Ureter (tissue), 1 donor: ENCODE measurements at places on chromosomes 7 and 10. TPM values are rescaled to one million over a fixed set of nuclear protein-coding genes. Genes with fewer than 3 reads are reported as not detected.
A peak's percentile ranks its signal among the peaks of the same experiment; 100 is the strongest.

DNA sequence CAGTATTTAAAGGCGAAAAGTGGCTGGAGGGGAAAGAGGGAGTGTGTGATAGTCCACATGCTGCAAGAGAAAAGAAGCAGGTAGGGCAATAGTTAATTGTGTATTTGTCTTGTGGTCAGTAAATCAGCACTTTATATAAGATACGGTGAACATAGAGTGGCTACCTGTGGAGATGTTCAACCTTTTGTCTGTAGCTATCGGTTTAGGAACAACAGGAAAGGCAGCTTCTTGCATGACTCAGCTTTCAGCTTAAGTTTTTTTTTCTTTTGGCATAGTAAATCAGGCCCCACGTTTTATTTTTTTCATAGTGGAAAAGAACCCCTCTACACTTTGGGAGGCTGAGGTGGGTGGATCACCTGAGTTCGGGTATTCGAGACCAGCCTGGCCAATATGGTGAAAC lies 14.2 kb upstream of the MTPN start:
- no peak for DNase-seq

SPDYE1 gene
- total RNA-seq, result not detected

- DNase-seq, result no peak
These were observed 58.8 kb downstream of the ARL4A start for GRCh38 chr7:12746211-12746610.

- DNase-seq, result no peak
These were observed 28.2 kb downstream of the SLC29A4 start for GRCh38 chr7:5310822-5311405.

DNA sequence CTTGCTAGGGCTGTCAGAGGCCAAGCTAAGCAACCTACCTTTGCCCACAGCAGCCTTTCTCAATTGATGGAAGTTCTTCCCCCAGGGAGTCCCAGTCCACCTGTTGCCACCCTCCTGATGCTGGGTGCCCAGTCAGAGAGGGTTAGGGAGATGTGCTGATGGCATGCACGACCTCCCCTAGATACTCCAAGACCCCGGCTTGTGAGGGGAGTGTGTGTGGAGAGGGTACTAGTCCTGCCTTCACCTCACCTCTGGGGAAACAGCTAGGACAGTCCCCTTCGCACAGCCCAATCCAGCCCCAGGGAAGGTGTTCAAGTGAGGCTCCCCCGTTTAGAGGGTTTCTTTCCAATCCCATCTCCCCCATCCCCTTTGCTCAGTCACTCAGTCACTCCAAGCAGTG lies 1.3 kb upstream of the UNC5B start:
- DNase-seq, result peak; percentile 37

ALKBH4 gene
- 10.3 TPM for total RNA-seq

DNA sequence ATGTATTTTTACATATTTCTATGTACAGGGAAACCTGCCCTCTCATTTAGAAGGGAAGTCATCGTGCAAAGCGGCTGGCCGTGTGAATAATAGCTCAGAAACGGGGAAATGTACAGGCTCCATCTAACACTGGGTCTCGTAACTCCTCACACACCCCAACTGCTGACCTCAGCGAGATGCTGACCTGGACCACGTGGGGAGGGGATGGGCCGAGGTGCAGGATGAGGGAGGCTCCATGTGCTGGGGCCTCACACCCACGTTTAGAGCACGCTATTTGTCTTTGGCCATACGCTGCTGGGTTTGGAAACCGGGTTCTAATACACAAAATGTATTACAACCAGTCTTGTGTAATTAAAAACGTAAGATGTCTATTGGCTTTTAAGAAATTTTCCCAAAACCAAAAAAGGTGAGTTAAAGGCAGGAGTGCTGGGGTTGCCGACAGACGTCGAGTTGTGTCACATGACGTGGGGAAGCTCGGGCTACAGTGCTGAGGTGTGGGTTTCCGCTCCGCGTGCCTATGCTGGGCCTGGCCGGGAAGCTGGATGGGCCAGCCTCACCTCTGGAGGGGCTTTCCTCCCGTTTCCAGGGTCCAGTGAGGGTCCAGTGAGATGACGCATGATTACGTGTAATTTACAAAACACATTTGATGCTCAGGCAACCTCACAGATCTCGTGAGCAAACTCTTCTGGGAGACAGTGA lies 215.6 kb downstream of the DNAJB6 start:
- DNase-seq, result no peak

SORCS1 gene
- total RNA-seq, result 0.99 TPM

DNA sequence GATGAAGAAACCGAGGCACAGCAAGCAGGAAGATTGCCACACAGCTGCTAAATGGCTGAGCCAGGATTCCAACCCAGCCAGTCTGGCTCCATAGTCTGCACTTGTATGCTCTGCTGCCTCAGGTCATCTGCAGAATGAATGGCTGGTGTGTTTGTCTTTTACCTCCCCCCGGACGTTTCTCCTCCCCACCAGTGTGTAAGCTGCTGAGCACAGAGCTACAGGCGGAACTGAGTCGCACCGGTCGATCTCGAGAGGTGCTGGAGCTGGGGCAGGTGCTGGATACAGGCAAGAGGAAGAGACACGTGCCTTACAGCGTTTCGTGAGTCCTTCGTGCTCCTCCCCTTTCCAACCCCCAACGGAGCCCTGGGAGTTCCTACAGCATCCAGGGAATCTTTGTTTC lies 2.6 kb downstream of the CNPY4 start:
- no peak for DNase-seq

DNA sequence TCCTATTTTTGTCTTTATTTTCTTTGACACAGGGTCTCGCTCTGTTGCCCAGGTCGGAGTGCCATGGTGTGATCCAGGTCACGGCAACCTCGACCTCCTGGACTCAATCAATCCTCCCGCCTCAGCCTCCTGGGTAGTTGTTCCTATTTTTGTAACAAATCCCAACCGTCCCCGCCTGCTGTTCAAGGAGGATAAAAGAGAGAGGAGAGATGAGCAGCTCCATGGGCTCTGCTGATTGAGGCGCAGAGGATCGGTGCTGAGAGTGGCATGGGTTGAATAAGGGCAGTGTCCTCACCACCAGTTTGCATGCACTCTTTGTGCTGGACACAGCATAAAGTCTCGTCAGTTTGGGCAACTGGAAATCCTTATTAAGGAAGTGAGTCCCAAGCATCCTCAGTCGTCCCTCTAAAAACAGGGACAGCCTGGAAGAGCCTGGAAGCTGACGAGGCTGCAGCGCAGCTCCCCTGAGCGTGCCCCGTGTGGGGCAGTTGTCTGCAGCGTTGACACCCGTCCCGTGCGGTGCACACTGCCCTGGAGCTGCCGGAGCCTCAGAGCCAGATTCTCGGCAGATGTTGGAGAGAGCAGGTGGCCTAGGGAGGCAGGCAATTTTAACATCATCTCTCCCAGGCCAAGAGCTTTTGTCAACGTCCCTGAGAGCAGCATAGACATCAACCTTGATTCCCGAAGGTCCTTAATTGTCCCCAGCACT lies 404.2 kb upstream of the RNF32 start:
- no peak for DNase-seq

DNA sequence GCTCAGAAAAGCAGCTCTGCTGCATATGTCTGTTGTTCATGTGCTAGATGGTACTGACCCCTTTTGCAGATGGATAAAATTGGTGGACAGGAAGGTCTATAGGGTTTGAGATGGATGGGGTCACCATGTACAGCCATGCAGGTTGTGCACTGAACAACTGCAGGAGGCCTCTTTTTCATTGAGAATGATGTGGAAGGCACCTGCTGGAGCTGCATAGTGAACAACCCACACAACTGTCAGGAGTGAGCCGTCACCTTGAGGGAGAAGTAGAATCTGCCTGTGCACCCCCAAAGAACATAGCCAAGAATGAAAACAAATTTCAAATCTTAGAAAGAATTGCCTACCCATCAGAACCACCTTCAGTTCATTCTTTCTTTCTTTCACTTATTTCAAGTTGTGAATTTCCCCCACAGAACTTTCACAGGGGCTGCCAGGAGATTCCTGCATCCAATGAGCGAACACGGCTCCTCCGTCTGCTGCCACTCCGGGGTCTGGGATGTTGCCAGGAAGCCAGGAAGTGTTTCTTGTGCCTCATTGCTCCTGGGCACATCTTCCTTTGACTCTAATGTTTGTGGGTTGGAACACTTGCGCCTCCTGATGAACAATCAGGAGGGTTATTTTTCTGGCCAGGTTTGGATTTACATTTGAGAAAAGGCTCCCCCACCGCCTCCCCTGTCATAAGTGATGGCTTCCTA lies 53.7 kb upstream of the DOCK1 start:
- DNase-seq, result no peak

MBLAC1 gene
- total RNA-seq, result 1.5 TPM

OR2A42 gene
- 0.08 TPM for total RNA-seq

- DNase-seq, result no peak
These were observed 20.8 kb upstream of the CDK1 start for GRCh38 chr10:60757420-60757895.

- no peak for DNase-seq
These were observed 34.5 kb downstream of the GOT1 start for GRCh38 chr10:99395750-99396445.

DCLRE1C gene
- total RNA-seq, result 21.6 TPM

GRCh38 chr7:110307776-110308175 lies 783.2 kb upstream of the LRRN3 start:
- no peak for DNase-seq

- no peak for DNase-seq
These were observed 349.8 kb downstream of the ARL4A start for GRCh38 chr7:13037216-13037615.
